HT1080 (cell line): ENCODE measurements at places on chromosomes 5 and 9. TPM values are rescaled to one million over a fixed set of nuclear protein-coding genes. Genes with fewer than 3 reads are reported as not detected.

The TRIM41 gene
- total RNA-seq = 19.1 and 29.1 TPM in 2 replicates

The FOXD4L5 gene
- not detected in 2 replicates for total RNA-seq

The NXNL2 gene
- 0.77 and 1.0 TPM in 2 replicates for total RNA-seq

The TNC gene
- total RNA-seq = 44.5 and 45.8 TPM in 2 replicates

The SURF6 gene
- 25.1 and 36.1 TPM in 2 replicates for total RNA-seq

The PCDHGA4 gene
- 0.71 and 0.73 TPM in 2 replicates for total RNA-seq

The PCDHB9 gene
- total RNA-seq = 0.40 TPM in 1 of 2 replicates, not detected in the other

The FOXD4L4 gene
- 0.14 and 0.70 TPM in 2 replicates for total RNA-seq

The ROR2 gene
- total RNA-seq = 0.03 and 0.29 TPM in 2 replicates

The SLC45A2 gene
- total RNA-seq = not detected in 2 replicates

The ARSK gene
- 7.0 and 9.2 TPM in 2 replicates for total RNA-seq

The SCAMP1 gene
- 17.5 and 29.6 TPM in 2 replicates for total RNA-seq

The LPAR1 gene
- total RNA-seq = 2.1 and 2.7 TPM in 2 replicates

The HRH2 gene
- total RNA-seq = 2.8 and 4.1 TPM in 2 replicates

The CCL27 gene
- total RNA-seq = 0.26 TPM in 1 of 2 replicates, not detected in the other

The ZNF354C gene
- total RNA-seq = 1.7 and 1.9 TPM in 2 replicates

The SLCO6A1 gene
- total RNA-seq = not detected in 2 replicates
